ENCODE measurements at places on chromosomes 1 and 21.

DNA sequence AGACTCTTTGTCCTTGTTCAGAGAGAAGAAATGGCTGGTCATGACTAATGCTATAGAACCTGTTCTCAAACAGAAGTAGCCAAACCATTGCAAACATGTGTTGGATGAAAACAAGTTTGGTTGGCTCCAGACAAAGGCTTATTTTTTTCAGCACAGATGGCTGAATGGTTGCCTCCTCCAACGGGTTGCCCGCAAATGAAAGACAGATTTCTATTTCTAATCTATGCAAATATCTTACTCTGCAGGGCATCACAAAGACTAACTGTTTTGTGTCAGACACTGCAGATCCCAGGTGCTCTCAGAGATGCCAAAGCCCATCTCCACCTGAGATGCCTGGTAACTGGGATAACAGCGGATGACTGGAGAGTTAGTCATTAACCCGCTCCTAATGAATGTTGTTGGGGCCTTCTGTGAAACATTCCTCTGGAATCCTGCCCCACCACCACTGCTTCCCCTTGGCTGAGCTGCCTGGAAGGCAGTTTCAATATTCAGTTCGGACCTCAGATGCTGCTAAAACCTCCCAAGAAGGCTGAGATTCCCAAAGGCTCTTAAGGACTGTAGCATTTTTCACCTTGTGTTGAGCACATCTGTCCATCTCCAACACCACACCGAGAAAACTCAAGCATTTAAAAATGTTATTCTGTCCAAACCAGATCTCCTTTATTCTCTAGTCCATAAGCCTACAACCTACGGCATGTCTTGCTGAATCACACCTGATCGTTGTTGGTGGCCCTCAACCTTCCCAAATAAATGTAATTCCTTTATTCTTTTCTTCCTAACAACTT is 104.4 kb downstream of the PTPN14 start:
- peak; percentile 89 for DNase-seq

DNA sequence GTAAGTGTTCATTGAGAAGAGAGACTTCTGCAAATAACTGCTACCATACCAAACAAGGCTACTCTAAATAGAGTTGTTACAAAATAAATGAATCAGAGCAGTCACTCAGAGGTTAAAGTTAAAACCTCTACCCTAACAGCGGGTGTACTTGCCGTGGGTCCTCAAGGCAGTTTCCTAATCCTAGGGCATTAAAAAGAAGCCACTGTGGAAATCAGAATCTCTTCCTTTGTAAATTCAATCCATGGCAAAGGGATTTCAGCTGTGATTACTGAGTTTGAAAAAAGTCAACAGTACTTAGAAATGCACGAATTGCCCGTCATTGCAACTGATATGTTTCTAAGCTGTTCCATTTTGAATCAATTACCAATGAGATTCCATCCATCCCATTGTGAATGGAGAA is 13.5 kb downstream of the TBX15 start:
- DNase-seq, result no peak

DNA sequence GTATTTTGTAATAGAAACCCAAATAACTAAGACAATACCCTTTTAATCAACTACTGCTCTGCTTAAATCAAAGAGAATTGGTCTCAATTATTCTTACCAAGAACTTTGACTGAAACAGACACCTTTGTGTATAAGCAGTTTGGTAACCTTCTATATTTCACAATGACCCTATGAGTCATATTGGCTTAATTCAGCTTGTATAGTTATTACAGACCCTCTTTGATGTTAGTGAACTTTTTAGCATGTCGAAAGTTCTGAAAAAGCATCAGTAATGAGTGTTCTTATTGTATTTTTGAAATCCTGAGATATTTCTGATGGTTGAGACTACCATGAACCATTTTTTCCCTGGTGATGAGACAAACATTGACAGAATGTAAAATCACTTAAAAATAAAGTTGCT is 43.3 kb upstream of the RABGAP1L start:
- no peak for DNase-seq

- peak; percentile 20 for DNase-seq
Measured at GRCh38 chr1:16677552-16678431, 11.0 kb upstream of the RNU1-3 start.

GRCh38 chr21:33684923-33685560 is 42.7 kb downstream of the ITSN1 start:
- DNase-seq, result peak; percentile 19

- DNase-seq, result no peak
Measured at GRCh38 chr21:39850333-39850732, 16.9 kb upstream of the PCP4 start.

GRCh38 chr1:159921700-159922504 is 3.4 kb downstream of the TAGLN2 start:
- DNase-seq, result no peak

DNA sequence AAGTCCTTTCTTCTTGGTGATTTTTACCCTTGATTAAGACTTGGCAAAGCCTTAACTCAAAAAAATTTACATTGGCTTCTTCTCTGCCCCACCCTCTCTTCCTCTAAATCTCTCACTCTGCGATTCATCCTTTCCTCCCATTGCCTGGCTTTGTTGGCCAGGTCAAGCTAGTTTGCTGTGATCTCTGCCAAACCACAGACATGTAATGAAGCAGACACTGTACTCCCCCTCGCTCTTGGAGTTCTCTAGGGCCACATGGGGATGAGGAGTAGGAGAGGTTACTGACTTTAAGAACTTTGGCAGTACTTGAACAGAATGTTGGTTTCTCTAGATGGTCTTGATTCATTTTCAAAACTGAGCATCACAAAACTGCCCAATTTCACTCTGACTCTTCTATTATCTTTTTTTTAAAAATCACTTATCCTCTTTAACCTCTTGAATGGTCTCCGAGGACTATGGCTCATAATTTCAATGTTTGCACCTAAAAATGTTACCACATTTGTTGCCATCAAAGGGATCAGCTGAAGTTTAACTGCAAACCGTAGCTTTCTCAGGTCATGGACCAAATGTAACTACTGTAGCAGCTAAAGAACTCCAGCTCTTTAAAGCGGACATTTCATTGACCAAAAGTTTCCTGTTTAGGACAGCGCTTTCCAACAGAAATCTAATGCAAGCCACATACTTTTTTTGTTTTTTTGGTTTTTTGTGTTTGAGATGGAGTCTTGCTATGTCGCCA is 62.7 kb upstream of the IPO9 start:
- no peak for DNase-seq

DNA sequence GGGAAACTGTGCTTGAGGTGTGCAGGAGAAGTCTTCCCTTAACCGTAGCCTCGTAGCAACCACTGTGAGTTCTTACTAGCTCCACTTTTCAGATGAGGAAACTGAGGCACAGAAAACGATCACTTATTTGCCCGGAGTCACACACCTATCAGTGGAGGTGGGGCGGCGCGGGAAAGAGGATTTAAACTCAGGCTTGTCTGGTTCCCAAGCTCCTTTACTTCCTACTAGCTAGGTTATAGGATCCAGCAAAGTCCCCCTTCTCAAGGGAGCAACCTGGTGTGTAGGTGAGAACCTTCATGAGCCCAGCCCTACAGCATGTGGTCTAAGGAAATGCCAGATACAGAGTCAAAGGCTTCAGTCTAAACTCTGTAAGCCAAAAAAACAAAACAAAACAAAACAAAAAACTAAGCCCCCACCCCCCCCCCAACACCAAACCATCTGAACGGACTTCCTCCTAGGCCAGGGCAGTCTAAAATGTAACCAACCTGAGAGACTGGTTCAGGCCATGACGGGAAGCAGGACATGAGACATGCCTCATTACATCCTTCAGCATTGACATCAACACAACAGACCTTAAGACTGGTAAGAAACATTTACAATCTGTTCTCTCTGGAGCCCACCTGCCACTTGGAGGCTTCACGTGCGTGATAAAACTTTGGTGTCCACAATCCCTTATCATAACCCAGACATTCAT is 709 bp upstream of the FBXO42 start:
- peak; percentile 36 for DNase-seq

- no peak for DNase-seq
Measured at GRCh38 chr1:171083222-171083621, 7.5 kb upstream of the FMO3 start.

GRCh38 chr21:33211732-33212131 is 18.0 kb upstream of the IFNAR2 start:
- no peak for DNase-seq

GRCh38 chr1:85495556-85495955 is 30.6 kb upstream of the DDAH1 start:
- no peak for DNase-seq

DNA sequence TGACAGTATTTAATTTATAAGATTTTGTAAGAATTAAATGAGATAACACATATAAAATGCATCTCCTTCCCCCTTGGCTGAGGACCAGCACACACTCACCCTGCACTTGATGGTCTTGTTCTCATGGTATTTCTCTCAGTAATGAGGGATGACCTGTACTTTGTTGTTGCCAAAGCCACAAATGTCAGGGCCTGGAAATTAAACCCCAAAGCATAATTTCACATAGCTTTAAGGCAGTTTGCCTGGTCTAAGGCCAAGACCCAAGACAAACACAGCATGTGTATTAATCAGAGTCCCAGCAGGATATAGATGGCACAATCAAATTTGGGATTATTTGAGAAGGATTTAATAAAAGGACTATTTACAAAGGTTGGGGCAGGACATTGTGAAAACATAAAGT is 48.6 kb upstream of the EPS15 start:
- DNase-seq, result no peak

- no peak for DNase-seq
Measured at GRCh38 chr1:64126581-64126980, 76.8 kb upstream of the UBE2U start.

GRCh38 chr1:241045659-241046058 is 311.3 kb downstream of the RGS7 start:
- no peak for DNase-seq

- DNase-seq, result no peak
Measured at GRCh38 chr1:200243042-200243437, 166.8 kb downstream of the ZNF281 start.

- peak; percentile 67 for DNase-seq
Measured at GRCh38 chr1:41416552-41417334, 55.5 kb downstream of the FOXO6 start.

DNA sequence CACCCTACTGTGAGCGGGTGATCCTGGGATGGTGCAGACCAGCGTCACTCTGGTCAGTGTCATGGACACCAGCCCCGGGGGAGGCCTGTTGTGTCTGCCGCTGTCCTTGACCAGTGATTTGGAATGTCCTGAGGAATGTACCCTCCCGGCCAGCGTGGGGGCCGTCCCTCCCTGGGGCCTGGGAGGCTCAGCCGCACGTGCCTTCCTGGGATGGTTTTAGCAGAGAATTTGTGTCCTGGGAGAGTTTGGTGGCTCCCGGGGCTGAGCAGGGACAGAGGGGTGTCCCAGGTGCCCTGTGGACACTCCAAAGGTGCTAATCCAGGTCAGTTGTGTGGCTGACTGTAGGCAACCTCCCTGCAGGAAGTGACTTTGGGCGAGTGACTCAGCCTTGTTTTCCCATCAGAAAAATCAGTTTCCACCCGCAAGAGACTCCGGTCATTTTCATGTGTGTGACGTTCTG is 6.2 kb downstream of the ARHGEF16 start:
- peak; percentile 30 for DNase-seq

GRCh38 chr1:65386439-65386838 is 34.0 kb upstream of the LEPR start:
- DNase-seq, result no peak

- DNase-seq, result no peak
Measured at GRCh38 chr1:215052256-215053015, 30.1 kb upstream of the KCNK2 start.

GRCh38 chr1:43072314-43072713 is 99.8 kb downstream of the EBNA1BP2 start:
- no peak for DNase-seq

DNA sequence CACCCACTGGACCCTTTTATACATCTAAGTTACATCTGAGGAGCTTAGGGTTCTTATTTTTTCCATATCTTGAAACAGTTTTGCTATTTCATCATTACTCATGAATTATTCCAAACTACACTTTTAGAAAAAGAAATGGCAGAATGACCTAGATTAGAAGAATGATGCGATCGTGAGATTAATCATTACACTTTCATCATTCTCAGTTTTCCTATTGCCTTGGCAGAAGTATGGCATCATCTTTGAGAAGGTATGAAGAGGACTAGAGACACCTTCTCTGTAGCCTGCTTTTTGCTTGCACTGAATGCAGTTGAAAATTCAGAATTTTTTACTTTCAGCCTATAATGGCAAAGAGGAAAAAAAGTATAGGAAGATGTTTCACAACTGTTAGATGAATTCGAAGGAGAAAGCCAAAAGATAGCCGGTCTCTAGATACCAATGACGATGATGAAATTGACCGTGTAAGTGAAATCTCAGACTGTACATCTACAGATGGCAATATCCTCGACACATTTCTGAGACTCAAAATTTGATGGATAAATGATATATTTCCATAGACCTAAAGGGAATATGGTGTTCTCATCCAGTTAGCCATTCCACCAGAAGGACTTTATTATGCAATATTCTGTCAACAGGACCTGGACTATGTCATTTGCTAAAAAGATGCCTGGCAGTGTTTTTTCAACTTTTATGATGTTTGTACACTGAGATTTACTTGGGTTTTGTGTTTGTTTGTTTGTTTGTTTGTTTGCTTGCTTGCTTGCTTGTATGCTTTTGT is 191.8 kb downstream of the TOMM20 start:
- DNase-seq, result no peak

DNA sequence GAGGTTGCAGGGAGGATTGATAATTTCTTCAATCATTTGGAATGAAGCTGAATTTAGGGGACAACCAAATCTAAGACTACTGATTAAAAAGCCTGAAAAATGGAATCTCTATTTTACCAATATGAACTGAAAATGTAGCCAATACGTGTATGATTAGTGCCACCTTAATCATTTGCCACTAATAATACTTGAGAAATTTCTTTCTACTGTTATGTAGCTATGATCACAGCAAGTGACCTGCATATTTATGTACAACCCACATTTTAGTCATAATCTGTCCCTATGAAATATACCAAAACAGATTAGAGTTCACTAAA is 6.5 kb downstream of the COLGALT2 start:
- DNase-seq, result no peak

- no peak for DNase-seq
Measured at GRCh38 chr1:109181085-109181806, 32.5 kb upstream of the SARS1 start.

DNA sequence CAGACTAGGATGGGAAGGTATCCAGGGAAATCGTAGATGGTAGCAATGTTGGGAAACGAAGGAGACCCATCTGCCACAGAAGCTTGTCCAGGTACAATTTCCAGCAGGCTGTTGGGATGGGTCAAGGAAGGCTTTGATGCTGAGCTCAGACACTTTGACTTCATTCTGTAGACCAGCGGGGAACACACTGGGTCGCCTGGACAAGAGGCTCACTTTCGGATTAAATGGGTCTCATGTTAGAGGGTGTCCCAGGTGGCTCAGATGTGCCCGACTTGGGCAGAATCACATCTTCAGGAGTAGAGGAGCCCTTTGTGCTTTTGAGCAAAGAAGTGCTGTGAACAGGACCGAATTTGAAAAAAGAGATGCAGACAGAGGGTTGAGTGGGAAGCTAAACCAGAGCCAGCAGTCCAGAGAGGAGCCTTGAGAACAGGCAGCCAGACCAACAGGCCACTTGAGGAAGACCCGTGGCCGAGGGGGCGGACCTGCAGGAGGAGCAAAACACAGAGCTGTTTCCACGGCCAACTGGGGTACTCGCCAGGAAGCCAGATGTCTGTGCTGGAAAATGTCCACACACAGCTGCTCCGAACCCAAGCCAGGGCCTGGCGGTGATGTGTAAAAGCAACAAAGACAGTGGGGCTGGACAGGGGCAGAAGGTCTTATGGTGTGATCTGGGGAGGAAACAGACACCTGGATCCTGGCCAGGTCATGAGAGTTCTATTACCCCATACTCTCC is 146.9 kb downstream of the AJAP1 start:
- DNase-seq, result no peak
